ENCODE measurements at places on chromosomes 16 and 17. TPM values are rescaled to one million over a fixed set of nuclear protein-coding genes. Genes with fewer than 3 reads are reported as not detected.

DNA sequence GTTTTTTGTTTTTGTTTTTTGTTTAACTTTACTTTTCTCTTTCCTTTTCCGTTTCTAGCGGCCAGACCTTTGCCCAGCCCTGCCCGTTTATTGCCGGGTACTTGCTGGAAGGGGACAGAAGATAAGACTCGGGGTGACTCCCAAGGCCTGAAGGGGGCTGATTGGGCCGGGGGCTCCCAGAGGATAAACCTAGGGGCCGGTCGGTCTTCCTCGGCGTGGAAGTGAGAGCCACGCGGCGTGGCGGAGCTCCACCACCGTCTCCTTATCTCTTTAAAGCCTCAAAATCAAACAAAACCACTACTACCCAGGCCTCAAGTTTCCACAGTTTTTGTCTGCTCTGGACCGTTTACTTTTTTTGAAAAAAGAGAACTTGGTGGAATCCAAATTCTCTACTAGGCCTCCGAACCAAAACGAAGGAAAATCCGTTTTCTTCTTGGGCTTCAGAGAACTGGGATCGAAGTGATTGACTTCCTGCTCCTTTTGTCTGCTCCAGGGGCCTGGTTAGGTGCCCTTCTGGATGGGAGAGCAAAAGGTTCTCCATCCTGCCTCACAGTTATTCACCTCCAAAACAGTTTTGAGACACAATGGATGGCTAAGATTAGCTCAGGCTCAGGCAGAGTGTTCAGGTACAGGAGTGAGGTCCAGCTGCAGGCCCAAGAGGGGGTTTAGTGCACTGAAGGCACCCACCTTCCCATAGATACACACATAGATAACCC, 8.5 kb upstream of the HOXB9 start:
- no peak overlapping the region for H3K27ac ChIP-seq
- H3K4me1 ChIP-seq: no peaks in the 10 kb centered on the region
- no peaks in the 10 kb centered on the region for H3K36me3 ChIP-seq
- no peak overlapping the region for H3K4me3 ChIP-seq
- peak; percentile 59 for DNase-seq

Gene GLP2R
- total RNA-seq: 9.7 TPM

- no peak for DNase-seq
- H3K4me3 ChIP-seq: peak overlapping the region; percentile 86
- H3K36me3 ChIP-seq: no peaks in the 10 kb centered on the region
- peak overlapping the region; percentile 55 for H3K27ac ChIP-seq
- H3K4me1 ChIP-seq: no peaks in the 10 kb centered on the region
Observed at GRCh38 chr17:17236295-17237025, 508 bp downstream of the FLCN start.

DNA sequence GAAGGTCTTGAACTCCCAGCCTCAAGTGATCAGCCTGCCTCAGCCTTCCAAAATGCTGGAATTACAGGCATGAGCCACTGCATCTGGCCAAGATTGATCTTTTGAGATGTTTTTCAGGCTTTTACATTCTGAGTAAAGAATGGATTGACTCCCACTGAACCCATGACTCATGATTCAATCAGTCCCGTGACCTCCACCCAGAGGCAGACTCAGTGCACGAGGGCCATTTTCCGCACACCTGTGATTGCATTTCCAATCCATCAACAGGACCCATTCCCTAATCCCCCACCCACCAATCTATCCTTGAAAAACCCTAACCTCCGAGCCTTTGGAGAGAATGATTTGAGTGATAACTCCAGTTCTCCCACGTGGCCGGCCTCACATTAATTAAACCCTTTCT, 40.4 kb upstream of the PRKCB start:
- no peak for DNase-seq
- H3K4me3 ChIP-seq: no peak overlapping the region
- no peaks in the 10 kb centered on the region for H3K36me3 ChIP-seq
- H3K27ac ChIP-seq: no peak overlapping the region
- no peaks in the 10 kb centered on the region for H3K4me1 ChIP-seq

- H3K36me3 ChIP-seq: no peaks in the 10 kb centered on the region
- no peaks in the 10 kb centered on the region for H3K4me1 ChIP-seq
- no peak overlapping the region for H3K4me3 ChIP-seq
- H3K27ac ChIP-seq: no peak overlapping the region
- no peaks in the 10 kb centered on the region for H3K27me3 ChIP-seq
- DNase-seq: no peak
Observed at GRCh38 chr17:79497777-79498348, 113.0 kb downstream of the RBFOX3 start.

Gene C17orf50
- total RNA-seq: not detected

DNA sequence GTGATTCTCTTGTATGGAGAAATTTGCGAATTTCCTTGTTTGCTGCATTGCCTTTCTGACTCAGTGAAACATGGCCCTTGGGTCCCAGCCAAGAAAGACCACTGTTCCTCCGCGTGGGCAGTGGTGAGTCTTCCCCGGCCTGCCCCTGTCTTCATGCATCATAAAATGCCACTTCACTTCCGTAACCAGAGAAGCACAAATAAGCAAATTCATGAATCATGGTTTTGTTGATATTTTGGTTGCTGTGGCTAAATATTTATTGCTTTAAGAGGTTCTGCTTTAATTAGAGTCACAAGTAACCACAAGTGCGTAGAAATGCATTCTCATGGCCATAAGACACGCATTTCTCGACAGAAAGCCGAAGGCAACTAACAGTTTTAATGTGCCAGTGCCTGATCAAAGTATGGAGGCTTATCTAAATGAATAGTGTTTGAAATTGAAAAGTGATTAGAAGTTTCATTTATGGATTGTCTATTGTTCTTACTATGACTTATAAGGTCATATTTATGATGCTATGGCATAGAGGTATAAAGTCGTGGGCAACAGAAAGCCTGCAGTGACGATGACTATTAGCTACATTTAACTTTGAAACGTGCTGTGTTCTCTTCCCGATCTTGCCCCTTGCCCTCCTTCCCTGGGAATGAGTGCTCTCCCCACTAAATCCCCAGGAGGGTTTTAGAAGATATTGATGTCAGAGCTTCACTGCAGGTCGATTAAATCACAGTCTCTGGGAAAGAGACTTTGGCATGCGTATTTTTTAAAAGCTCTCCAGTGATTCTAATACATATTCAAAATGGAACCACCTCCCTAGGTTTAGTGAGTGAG, 76.0 kb downstream of the WIPI1 start:
- H3K4me1 ChIP-seq: no peaks in the 10 kb centered on the region
- no peaks in the 10 kb centered on the region for H3K36me3 ChIP-seq
- no peaks in the 10 kb centered on the region for H3K27me3 ChIP-seq
- H3K27ac ChIP-seq: no peak overlapping the region
- no peak overlapping the region for H3K4me3 ChIP-seq

Gene SDR42E2
- total RNA-seq: not detected

GRCh38 chr17:46097497-46097896, 95.7 kb downstream of the KANSL1 start:
- no peak overlapping the region for H3K27ac ChIP-seq
- no peaks in the 10 kb centered on the region for H3K4me1 ChIP-seq
- no peak for DNase-seq

Gene IRX3
- 6.7 TPM for total RNA-seq

DNA sequence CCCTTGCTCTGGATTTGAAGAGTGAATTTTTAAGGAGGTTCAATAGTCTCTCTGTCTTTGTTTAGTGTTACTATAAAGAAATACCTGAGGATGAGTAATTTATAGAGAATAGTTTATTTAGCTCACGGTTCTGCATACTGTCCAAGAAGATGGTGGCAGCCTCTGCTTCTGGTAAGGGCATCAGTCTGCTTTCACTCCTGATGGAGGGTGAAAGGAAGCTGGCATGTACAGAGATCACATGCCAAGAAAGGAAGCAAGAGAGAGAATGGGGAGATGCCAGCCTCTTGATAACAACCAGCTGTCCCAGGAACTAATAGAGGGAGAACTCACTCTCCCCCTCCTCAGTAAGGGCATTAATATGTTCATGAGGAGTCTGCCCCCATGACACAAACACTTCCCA, 917.5 kb upstream of the GOT2 start:
- no peaks in the 10 kb centered on the region for H3K4me1 ChIP-seq
- H3K27ac ChIP-seq: no peak overlapping the region
- no peak for DNase-seq
- no peaks in the 10 kb centered on the region for H3K27me3 ChIP-seq
- H3K36me3 ChIP-seq: no peaks in the 10 kb centered on the region

Gene FADS6
- total RNA-seq: not detected

DNA sequence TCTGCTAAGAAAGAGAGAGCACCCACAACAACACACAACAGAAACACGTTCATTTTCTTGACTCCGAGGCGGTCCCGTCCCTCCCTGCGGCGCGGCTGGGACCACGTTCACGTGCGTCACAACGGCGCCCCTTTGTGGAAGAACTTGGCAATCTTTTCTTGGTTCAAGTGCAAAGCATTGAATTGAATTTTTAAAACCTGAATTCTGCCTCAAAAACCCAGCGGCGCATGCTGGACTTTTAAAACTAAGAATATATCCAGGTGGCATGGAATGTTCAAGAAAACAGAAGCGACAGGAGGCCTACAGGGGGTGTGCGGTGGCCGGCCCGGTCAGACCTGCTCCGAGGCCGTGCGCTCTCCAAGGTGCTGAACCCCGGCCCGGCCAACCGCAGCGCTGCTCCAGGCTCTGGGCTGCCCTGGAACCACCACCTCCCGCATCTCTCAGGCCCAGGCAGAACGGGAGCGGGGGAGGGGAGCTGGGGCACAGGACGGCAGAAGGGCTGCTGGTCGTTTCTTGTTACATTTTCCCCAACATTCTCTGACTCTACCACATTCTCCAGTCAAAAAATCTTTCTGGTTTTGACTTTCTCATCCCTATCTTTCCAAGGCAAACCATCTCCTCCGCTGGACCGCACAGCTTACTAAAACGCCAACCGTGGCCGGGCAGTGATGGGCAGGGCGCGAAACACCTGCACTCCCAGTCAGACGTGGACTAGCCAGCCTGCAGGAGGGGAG, 3.4 kb upstream of the HEXD start:
- no peaks in the 10 kb centered on the region for H3K4me1 ChIP-seq
- H3K27me3 ChIP-seq: no peaks in the 10 kb centered on the region
- no peak overlapping the region for H3K4me3 ChIP-seq

DNA sequence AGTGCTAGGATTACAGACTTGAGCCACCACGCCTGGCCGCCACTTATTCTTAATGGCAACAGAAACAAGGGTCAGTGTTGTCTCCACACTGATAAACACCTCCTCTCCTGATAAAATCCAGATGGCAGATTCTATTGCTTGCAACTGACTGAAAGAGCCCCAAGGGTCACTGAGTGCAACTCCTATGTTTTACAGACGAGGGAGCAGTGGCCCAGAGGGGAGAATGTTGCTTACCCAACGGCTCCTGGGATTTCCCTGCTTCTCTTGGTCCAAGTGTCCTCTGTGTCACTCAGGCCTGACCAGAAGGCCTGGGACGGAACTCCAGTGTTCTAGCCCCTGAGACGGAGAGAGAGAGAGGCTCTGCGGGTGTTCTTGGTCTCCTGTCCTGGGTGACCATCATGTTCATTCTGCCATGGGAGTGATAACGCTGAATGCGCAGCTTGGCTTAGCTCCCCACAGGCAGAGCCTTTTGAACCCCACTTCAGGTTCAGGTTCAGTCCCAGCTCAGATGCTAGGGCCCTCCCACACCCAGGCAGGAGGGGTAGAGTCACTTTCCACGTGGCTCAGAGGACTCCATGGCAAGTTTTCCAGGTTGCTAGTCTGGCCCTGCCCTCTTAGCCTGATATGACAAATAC, 77.3 kb upstream of the NLRP1 start:
- H3K4me1 ChIP-seq: no peaks in the 10 kb centered on the region
- no peaks in the 10 kb centered on the region for H3K27me3 ChIP-seq
- H3K4me3 ChIP-seq: no peak overlapping the region
- no peak for DNase-seq
- no peaks in the 10 kb centered on the region for H3K36me3 ChIP-seq
- H3K27ac ChIP-seq: no peak overlapping the region

Gene KRT25
- not detected for total RNA-seq

Measured in aorta (tissue), 5 donors.